ENCODE measurements at places on chromosomes 2 and 18.
A peak's percentile ranks its signal among the peaks of the same experiment; 100 is the strongest.

GRCh38 chr2:106963156-106963555 is 77.2 kb upstream of the ST6GAL2 start:
- no peak for DNase-seq

GRCh38 chr2:3655871-3656761 is 1.9 kb upstream of the ALLC start:
- no peak for DNase-seq

DNA sequence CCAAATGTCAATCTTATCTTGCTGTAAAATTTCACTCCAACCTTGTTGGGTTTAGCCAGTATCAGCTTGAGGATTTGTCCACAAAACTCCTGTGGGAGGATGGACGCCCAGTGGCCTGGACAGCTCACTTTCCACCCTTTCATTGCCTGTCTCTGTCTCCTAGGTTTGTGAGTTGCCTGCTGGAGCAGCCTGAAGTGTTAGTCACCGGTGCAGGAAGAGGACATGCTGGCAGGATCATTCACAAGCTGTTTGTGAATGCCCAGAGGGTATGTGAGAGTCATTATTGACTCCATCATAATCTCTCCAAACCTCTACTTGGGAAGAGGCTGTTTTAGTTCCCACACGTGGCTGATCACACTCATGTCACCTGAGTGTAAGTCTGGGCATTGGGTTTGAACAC is 112.3 kb downstream of the RAB3GAP1 start:
- no peak for DNase-seq

- no peak for DNase-seq
Observed at GRCh38 chr18:3060667-3061580, 48.0 kb upstream of the LPIN2 start.

GRCh38 chr18:50044402-50044801 is 150.5 kb downstream of the MYO5B start:
- no peak for DNase-seq

DNA sequence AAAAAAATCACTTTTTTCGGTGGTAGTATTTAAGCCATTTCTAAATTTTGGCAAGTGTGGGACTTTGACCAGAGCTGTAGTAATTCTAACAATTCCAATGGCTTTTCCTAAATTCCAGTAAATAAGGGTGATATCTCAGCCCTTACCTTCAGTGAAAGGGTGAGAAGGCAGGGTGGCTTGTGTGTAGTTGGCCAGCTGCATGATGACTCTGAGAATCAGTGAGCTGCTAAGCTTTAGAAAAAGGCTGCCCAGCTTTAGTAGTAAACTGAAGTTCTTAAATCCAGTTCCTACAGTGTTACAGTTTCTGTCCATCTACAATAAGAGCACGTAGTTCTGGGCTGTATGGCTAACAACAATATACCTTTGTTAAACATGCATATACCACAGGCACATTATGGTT is 42.0 kb downstream of the OXER1 start:
- no peak for DNase-seq

- no peak for DNase-seq
Observed at GRCh38 chr18:46166261-46166970, 62.2 kb downstream of the HAUS1 start.

DNA sequence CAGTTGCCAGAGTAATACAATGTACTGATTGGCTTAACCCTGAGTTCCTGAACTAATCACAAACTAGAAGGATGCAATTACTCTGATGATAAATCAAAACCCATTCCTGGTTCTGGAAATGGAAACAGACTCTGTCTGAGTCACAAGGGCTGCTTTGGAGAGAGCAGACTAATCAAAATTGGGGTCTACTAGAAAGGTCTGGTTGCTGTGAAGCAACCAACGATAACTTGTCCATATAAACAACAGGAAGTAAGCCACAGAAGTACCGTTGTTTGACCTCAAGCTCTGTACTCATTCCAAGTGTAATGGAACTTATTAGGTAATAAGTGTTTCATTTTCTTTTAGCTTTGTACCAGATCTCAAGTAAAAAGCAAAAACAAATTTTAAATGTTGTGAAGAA is 49.7 kb downstream of the RASGRP3 start:
- DNase-seq, result no peak

DNA sequence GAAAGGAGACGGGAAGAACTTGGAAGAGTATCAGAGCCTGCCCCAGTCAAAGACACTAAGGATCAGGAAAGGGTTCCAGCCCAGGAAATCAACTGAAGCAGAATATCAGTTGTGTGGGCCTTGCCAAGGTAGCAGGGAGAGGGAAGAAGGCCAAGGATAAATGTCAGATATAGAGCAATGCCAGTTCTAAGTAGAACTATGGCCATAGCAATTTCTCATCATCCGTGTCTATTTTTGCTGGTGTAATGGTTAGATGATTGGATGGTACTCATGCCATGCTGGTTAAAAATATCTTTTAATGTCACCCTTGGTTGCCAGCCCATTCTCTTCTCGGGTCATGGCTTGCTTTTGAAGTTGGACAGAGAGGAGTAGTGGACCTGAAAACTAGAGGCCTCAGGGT is 41.9 kb downstream of the MAIP1 start:
- no peak for DNase-seq

GRCh38 chr18:5508821-5509220 is 35.0 kb downstream of the EPB41L3 start:
- no peak for DNase-seq

- DNase-seq, result peak; percentile 75
Observed at GRCh38 chr2:231666171-231667095, 41.9 kb upstream of the PTMA start.

GRCh38 chr2:136359121-136359965 is 241.4 kb upstream of the CXCR4 start:
- no peak for DNase-seq

- peak; percentile 64 for DNase-seq
Observed at GRCh38 chr2:226030788-226031646, 631.5 kb downstream of the NYAP2 start.

- DNase-seq, result no peak
Observed at GRCh38 chr2:208245746-208246145, 9.1 kb downstream of the IDH1 start.

- no peak for DNase-seq
Observed at GRCh38 chr2:188787658-188788240, 186.4 kb upstream of the COL3A1 start.

DNA sequence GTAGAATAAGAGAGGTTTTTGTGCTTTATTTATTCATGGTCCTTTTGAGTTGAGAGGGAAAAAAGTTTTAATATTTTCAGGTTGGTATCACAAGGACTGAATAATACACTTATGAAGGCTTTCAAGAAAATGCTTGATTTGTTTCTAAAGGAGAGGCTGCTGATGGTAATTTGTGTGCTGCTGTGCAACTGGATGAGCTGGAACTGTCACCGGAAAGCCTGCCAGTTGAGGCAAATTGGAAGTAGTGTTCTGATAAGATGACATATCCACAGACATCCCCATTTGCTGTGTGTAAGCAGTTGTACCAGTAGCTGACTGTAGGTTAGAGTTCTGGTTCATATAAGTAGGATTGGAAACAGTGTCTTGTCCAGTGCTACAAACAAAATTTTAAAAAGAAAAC is 21.6 kb upstream of the CACNB4 start:
- no peak for DNase-seq

DNA sequence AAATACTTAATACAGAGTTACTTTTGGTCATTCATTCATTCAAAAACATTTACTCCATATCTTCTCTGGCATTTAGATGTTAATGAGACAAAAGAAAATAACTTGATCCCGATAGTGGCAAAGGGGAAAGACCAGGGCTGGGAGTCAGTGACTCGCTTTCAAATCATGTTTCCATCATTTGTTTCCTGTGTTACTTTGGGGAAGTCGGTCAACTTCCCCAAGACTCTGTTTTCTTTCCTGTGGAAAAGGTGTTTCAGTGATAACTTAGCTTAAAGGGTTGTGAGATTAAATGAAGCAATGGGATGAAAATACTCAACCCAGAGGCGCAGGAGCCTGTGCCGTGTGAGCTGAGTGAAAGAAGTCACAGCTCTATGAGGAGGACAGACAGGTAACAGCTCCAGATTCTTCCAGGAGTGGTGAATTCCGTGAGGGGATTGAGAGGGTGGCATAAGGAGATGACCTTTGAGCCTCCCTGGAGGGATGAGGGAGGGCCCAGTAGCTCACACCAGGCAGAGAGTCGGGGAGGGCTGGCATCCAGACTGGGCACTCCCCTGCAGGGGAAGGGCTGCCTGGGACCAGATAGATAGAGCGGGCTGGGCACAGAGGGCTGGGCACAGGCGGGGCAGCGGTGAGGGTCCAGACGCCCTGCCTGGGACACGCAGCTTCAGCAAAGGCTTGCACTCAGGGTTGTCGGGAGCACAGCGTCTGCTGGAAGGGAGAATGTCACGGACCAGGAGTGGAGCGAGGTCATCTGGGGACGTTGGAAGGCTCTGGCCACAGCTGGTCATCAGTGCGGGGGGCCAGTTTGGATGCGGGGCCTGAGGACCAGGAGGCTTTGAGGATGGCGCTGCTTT is 70.1 kb downstream of the TSHZ1 start:
- DNase-seq, result no peak

DNA sequence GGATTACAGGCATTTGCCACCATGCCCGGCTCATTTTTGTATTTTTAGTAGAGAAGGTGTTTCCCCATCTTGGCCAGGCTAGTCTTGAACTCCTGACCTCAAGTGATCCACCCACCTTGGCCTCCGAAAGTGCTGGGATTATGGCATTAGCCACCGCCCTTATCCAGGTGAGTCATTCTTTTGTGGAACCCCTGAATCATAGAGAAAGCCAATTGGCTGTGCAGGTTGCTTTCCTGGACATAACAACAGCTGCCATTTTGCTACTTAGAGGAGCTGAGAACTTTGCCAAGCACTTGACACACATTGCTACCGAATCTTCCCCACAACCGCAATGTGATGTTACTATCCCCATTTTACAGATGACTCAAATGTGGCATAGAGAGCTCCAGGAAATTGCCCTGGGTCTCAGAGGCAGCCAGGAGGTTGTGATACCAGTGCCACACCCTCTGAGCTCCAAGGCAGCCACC is 36.0 kb downstream of the SETBP1 start:
- DNase-seq, result no peak

DNA sequence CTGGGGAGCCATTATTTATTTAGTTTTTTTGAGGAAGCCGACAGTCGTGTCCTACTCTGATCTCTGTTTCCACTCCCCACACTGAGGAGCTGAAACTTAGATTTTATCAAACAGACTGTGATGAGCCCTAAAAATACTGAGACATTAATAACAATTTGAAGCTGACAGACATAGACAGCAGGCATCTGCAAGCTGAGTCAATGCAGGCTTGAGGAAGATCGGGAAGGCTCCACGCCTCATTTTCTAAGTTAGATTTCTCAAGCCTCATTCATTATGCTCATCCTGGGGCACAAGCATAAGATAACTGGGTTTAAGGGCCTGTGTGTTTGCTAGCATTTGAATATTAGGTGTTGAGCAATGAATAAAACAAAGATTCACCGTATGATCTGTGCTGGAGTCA is 26.3 kb downstream of the EFR3B start:
- DNase-seq, result no peak

- no peak for DNase-seq
Observed at GRCh38 chr18:55100817-55101457, 141.7 kb upstream of the CCDC68 start.

DNA sequence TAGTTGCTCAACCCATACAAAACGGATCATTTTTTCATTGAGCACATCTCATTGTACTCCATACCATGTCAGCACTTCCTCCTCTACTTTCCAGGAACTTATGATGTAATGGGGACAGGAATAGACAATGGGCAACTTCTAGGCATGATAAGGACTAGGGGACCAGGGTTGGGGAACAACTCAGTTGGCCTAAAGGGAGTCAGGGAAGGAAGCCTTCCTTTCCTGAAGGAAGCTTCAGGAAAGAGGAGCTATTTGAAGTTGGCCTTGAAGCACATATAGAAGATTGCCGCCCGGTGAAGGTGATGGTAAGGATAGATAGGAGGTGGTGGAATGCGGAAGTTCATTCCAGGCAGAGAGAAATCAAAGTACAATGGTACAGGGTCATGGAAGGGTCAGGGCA is 283.9 kb downstream of the SLC8A1 start:
- no peak for DNase-seq

DNA sequence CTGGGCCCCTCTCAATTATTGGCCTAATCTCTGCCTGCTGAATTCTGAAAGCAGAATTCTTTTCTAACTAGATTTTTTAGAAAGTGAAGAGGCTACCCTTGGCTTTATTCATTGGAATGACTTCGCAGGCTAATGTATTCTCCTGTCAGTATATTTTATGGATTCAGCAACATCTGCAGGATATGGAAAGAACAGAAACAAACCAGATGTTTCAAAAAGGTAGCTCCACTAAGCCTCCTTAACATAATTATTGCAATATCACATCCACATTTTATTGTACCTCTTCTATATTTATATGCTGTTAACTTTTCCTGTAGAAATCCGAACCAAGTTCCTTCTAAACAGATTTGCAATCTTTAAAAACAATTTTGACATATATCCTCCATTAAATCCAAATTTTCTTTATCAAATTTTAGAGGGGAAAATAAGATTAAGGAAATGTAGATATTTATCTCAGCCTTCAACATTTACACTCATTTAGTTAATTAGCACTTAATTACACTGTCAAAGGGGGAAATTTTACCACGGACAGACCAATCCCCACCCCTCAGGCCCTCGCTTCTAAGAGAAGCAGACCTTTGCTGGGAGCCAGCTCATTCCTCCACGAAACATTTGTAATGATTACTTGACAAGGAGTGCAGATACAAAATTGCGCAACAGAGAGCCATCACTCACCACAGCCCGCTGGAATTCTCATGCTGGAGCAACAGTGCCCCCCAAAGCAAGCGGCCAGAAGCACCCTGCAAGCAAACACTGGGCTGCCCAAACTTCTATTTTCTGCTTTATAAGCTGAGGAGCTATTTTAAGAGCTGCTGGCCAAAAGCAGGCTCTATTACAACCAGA is 253.4 kb downstream of the ETAA1 start:
- DNase-seq, result peak; percentile 76

DNA sequence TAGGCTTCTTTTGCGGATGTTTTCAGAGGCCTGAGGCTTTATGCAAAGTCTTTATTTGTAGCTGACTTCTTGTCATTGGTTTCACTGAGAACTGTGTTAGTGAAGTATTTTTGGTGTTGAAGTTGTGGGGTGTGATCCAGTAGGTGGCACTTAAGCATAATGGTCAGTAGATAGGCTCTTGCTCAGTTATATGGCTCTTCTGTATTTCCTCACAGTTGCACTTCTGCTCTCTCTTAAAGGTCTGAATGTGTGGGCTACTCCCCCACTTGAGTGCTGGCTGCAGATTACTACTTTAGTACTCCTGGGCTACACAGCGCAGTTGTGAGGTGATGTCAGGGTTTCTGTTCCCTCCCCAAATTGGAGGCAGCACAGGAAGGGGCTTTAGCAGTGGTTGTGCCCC is 133.8 kb upstream of the SCN7A start:
- no peak for DNase-seq

DNA sequence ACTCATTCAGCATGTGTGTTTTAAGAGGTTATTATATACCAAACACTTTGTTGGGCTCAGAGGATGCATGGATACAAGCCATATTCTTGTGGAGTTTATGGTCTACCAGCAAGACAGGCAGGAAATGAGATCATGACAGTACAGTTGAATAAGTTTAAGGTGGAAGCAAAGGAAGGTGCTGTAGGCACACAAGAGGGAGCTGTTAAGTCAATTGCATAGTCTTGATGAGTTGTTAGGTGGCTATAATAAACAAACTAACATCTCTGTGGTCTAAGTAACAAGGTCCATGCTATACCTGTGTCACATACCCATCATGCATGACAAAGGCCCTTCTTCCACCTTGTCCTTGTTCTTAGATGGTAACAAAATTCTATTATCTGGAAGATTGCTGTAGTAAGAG is 538.3 kb downstream of the CNTNAP5 start:
- DNase-seq, result no peak

GRCh38 chr2:46225730-46226129 is 71.5 kb upstream of the EPAS1 start:
- DNase-seq, result no peak

All from RWPE2 (cell line).